ENCODE measurements at places on chromosomes 5 and 9. TPM values are rescaled to one million over a fixed set of nuclear protein-coding genes. Genes with fewer than 3 reads are reported as not detected.

DNA sequence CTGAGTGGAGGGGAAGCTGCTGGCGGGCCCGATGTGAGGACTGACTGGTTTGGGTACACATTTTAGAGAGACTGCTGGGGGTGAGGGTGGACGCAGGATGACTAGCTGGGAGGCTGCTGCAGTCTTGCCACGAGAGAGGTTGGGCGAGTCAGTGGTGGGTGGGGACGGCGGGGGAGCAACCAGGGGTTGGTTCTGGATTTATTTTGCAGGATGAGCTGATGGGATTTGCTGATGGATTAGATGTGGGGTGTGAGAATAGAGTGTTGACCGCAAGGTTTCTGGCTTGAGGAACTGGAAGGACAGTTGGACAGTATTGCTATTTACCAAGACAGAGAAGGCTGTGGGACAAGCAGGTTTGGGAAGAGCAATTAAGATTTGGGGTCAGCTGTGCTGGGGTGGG is 5.8 kb upstream of the NDST1 start:
- peak overlapping the region; percentile 96 for H3K27ac ChIP-seq
- H3K27me3 ChIP-seq = no peaks in the 10 kb centered on the region

GRCh38 chr5:64190562-64191306 is 25.1 kb downstream of the RNF180 start:
- H3K4me1 ChIP-seq = no peaks in the 10 kb centered on the region
- H3K36me3 ChIP-seq = no peaks in the 10 kb centered on the region
- H3K4me3 ChIP-seq = no peak overlapping the region
- H3K27me3 ChIP-seq = no peaks in the 10 kb centered on the region
- H3K27ac ChIP-seq = no peak overlapping the region

- no peaks in the 10 kb centered on the region for H3K27me3 ChIP-seq
- no peak for DNase-seq
- no peaks in the 10 kb centered on the region for H3K4me1 ChIP-seq
- H3K27ac ChIP-seq = no peak overlapping the region
- H3K36me3 ChIP-seq = no peaks in the 10 kb centered on the region
Measured at GRCh38 chr9:26974927-26975326, 18.7 kb downstream of the IFT74 start.

- peak overlapping the region; percentile 88 for H3K27ac ChIP-seq
- H3K36me3 ChIP-seq = no peaks in the 10 kb centered on the region
- DNase-seq = peak; percentile 91
- peak overlapping the region; percentile 39 for H3K4me3 ChIP-seq
- peaks cover 30% of the 10 kb centered on the region for H3K4me1 ChIP-seq
Measured at GRCh38 chr9:127578952-127579853, 32.9 kb upstream of the STXBP1 start.

- no peaks in the 10 kb centered on the region for H3K27me3 ChIP-seq
- peaks cover 6% of the 10 kb centered on the region for H3K36me3 ChIP-seq
Measured at GRCh38 chr9:128118971-128119665, 8.4 kb downstream of the PTGES2 start.

GRCh38 chr5:119745976-119746375 is 116.6 kb downstream of the FAM170A start:
- no peaks in the 10 kb centered on the region for H3K27me3 ChIP-seq
- no peak for DNase-seq
- H3K4me1 ChIP-seq = no peaks in the 10 kb centered on the region
- no peak overlapping the region for H3K27ac ChIP-seq
- no peaks in the 10 kb centered on the region for H3K36me3 ChIP-seq

NRG2 gene
- total RNA-seq = 16.5 TPM

Data from breast epithelium (tissue), 4 donors.